ENCODE measurements at places on chromosomes 4 and X.

DNA sequence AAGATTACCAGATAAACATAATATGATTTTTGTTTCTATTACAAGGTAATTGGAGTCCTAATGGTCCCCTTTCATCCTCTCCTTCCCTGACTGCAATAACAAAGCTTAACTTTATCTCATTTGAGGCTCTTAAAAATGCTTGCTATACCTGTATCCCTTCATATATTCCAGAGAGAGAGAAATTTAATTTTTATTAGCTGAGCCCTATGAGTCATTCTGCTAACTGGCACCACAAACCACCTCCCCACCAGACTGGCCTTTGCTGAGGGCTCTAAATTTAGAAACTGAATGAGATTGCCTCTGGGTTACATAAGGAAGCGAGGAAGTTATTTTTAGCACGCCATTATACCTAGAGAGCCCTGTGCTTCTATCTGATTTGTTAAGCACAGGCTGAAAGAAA, 27.4 kb downstream of the CBLL2 start:
- DNase-seq: no peak

DNA sequence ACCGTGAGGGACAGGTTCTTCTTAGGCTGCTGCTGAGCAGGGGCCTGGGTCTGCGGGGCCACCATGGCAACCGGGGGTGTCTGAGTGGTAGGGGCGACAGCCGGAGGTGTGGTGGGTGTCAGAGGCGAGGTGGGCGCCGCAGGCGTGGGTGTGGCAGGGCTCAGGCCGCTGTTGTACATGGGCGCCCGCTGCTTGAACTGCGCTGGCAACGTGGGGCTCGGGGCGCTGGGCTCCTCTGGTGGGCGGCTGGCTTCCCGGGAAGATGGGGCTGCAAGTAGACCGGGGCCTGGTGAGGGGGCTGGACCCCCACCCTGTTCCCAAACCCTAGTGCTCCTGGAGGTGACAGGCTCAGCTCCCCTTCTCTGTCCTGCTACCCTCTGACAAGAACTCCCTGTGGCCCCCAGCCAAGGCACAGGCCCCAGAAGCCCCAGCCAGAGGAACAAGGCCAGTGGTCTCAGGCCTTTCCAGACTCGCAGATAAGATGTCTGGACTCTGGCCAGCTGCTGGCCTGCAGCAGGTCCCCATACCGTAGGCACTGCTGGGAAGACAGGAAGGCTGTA, 24.8 kb downstream of the NELFA start:
- DNase-seq: no peak

GRCh38 chr4:83221897-83222441, 62.6 kb downstream of the COQ2 start:
- DNase-seq: no peak

DNA sequence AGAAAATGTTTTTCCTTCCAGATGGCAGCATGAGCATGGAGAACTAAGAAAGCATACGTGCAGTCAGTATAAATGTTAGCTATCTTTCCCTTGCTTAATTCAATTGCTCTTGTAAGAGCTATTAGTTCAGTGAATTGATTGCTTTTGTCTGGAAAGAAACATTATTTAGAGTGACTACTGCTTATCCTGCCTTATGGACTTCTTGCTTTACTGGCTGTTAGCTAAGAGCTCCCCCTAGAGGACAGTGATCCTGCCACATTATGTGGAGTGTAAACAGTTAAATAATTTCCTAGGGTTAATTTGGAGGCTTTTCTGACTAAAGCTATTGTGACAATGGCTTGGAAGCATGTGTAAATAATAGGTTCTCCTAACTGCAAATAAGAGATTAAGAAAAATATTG, 1402.4 kb downstream of the FAM133A start:
- DNase-seq: no peak

GRCh38 chr4:955161-955921, 18.0 kb downstream of the DGKQ start:
- no peak for DNase-seq

GRCh38 chr4:76233967-76234678, 17.4 kb upstream of the FAM47E start:
- no peak for DNase-seq

GRCh38 chr4:154741922-154742850, 1.6 kb upstream of the LRAT start:
- DNase-seq: peak; percentile 26

- DNase-seq: no peak
These were observed 70.6 kb downstream of the MGST2 start for GRCh38 chr4:139736274-139736660.

GRCh38 chr4:1825326-1825725, 30.6 kb downstream of the LETM1 start:
- no peak for DNase-seq

DNA sequence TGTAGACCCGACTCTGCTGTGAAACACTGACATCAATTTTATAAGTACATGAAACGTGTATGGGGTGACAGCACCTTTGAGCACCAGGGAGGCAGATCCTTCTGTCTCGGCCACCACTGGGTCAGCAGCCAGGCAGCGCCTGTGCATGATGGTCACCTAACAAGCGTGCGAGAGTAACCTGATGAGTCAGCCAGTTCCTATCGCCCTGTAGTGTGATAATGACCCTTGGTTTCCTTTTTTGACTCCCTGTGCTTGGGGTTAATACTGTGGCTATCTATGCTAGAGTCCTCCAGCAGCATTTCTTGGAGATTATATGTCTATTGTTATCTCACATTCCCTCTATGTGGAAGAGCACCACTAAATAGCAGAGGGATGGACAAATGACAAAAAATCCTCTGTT, 101.6 kb downstream of the NPNT start:
- DNase-seq: no peak

GRCh38 chr4:25184056-25184455, 23.8 kb upstream of the SEPSECS start:
- no peak for DNase-seq

GRCh38 chrX:25534091-25534490, 518.3 kb upstream of the ARX start:
- DNase-seq: no peak

- DNase-seq: no peak
These were observed 18.1 kb upstream of the ZXDB start for GRCh38 chrX:57573754-57574153.

- no peak for DNase-seq
These were observed 106.4 kb upstream of the FTHL17 start for GRCh38 chrX:31178064-31178768.

DNA sequence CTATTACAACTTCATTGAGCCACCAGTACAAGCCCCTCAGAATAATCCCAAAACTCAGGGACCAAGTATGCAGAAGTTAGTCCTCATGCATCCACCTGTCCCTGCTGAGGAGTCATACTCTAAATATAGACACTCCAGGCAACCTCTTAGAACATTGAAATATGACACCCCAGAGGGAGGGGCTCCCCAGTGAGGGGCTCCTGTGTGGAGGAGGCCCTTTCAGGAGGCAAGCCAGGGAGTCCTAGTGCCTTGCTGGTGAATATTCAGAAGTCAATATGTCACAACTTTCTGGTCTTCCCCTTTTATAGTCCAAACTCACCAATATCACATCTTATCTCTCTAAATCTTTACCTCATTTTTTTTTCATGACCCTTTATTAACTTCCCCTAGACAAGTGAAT, 1.6 kb upstream of the ARMCX6 start:
- no peak for DNase-seq

DNA sequence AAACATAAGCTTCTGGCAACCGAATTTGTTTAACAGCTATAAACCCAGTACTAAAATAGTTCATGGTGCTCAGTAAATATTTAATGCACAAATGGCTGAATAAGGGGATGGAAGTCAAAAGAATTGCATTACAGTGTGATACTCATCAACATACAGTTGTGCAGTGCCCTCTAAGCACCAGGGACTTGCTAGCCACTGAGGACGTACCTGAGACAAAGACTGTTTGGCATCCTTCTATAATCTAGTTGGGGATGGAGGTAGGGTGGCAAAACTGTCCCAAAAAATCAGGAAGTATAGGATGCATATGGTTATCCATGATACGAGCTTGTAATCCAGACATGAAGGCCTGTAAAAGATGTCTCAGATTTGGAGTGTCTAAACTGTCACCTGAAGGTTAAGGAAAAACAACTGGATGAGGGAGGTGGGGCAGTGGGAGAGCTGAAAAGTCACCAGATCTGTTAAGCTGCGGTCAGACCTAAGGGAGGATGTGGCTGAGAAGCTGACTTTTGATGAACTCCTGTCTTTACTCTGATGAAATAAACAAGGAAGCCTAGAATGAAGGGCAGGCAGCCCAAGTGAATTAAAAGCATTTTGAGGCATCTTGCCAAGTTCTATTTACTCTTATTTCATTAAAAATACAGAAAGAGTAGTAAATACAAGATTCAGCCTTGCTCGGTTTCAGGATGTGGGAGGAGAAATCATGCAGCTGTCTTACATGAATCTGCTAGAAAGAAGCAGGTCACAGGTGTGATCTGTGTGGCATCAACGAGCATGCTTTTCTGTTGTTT, 12.0 kb upstream of the CD38 start:
- DNase-seq: peak; percentile 53

- no peak for DNase-seq
These were observed 45.3 kb downstream of the EFNB1 start for GRCh38 chrX:68874076-68874475.

DNA sequence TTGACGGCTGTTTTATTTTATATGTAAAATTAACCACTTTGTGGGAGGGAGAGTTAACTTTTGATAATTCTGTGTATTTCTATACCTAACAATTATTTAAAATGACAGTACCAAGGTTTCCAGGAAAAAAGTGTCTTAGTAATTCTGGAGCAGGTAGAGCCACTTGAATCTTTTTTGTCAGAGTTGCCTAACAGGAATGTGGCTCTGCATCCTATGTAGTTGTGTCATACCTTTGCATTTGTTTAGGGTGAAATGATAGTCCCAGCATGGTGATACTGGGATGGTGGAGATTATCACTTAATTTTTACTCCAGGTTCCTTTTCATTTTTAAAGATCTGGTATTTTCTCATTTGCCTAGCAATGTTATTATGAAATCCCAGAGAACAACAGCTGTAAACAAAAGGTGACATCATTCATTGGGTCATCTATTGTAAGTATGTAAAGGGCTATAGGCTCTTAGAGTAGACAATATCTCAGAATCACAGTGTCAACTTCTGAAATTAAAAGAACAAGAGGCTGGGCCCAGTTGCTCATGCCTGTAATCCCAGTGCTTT, 9.6 kb downstream of the SGMS2 start:
- no peak for DNase-seq

DNA sequence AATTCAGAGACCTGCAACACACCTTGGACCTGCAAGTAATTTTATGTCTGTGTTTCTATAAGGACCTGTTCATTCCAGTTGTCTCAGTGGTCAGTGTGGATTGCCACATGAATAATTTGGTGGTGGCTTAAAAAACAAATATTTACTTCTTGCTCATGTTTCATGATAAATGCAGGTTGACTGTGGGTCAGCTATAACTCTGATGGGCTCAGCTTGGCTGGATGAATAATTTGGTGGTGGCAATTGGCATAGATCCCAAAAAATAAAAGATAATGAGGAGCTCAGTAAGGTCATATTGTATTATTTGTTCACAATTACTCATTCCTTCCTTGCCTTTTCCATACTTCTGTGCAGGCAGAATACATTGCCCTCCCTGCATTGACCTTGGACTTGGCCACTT, 18.9 kb upstream of the SCRG1 start:
- DNase-seq: no peak

GRCh38 chrX:1093586-1094421, 118.6 kb downstream of the CRLF2 start:
- no peak for DNase-seq

- DNase-seq: no peak
These were observed 48.3 kb downstream of the RAI2 start for GRCh38 chrX:17812763-17813162.

DNA sequence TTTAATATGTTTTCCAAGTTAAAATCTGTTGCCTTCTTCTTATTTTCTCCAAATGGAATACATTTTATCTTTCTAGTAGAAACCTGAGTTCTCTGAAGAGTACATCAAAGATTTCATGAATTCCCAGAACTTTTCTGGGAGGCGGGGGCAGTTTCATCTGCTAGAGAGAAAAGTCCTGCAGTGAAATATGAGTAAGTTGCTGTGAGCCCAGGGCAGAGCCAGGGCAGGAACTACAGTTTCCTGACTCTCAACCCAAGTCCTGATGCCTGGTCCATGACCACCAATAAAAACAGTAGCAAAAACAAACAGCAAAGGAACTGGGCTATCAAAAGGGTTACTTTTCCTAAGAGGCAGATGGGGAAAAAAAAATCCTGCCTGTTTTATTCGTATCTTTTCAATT, 239.4 kb upstream of the CTSO start:
- DNase-seq: no peak

GRCh38 chr4:37927434-37927833, 32.8 kb upstream of the PTTG2 start:
- no peak for DNase-seq

- DNase-seq: no peak
These were observed 31.9 kb upstream of the UGT2B7 start for GRCh38 chr4:69064391-69064790.

- DNase-seq: no peak
These were observed 1135.7 kb upstream of the AGA start for GRCh38 chr4:178577933-178578332.

DNA sequence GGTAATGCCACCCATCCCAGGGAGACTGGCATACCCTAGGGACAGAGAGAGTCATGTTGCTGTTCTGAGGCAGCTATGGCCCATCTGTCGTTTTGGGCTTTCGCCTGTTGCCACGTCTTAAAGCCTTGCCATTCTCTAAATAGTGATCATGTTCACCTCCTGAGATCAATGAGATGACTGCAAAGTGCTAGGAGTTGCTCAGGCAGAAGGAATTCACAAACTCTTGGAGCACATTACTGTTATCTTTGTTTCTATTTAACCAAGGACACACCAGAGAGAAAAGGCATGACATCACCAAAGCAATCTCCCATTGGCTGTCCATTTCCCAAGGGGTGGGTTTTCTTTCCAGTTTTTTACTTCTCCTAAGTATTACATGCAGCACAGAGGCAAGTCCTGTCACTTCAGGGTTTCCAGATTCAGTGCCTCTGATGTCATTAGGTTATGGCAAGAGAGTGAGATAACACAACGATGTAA, 37.1 kb upstream of the SETD7 start:
- no peak for DNase-seq

DNA sequence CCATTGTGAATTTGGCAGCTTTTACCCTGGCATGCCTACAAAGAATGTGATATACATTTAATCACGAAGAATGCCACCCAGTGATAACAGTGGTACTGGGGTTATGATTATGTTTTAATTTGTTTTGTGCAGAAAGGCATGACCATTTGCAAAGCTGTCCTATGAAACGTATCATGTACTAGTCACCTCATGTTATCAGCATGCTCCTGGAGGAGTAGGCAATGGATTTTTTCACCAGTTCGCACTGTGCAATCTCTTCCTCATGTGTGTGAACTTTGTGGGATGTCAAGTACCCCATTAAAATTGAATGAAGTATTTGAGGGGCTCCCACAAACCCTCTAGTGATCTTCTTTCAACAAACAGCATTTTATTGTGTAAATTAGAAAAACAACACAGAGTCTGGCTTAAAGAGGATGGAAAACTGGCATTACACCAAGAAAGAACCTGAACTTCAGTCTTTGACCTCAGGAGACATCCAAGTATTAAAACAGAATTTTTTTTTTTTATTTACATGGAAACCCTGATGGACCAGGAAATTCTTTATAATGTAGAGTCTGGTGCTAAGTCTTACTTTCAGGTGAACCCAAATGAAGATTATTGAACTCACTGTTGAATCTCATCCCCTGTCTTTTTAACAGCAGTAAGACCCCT, 200.6 kb upstream of the PGRMC2 start:
- DNase-seq: no peak

Data from activated T-cell treated with anti-CD3 and anti-CD28 coated beads, Interleukin-2, amount 50 U/mL, for 48 hours (primary cell).